NCI-H2029 treated with DMSO at 0.1 percent for 48 hours (cell line): ENCODE measurements at places on chromosomes 2 and 18.
A peak's percentile ranks its signal among the peaks of the same experiment; 100 is the strongest.

GRCh38 chr2:226905718-226906117 lies 69.9 kb downstream of the RHBDD1 start:
- DNase-seq, result no peak

GRCh38 chr18:57441071-57441794 lies 6.1 kb downstream of the ONECUT2 start:
- no peak for DNase-seq

GRCh38 chr2:229980431-229981184 lies 58.3 kb downstream of the FBXO36 start:
- no peak for DNase-seq

DNA sequence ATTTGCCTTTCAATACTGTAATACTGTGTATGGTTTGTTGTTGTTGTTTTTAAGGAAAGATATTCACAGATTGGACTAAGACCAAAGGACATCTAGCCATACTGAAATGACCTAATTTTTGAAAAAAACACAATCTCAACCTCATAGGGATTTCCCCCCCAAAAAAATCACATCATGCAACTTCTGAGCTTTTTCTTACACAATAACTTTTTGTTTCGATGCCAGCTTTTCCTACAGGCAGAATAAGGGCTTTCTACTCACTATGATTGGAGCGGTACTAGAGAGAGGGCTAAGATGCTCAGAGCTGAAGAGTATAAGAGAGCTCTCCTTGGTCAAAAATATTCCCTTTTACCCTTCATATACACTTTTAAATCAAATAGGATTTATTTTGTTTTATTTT lies 32.4 kb upstream of the SLC3A1 start:
- no peak for DNase-seq

DNA sequence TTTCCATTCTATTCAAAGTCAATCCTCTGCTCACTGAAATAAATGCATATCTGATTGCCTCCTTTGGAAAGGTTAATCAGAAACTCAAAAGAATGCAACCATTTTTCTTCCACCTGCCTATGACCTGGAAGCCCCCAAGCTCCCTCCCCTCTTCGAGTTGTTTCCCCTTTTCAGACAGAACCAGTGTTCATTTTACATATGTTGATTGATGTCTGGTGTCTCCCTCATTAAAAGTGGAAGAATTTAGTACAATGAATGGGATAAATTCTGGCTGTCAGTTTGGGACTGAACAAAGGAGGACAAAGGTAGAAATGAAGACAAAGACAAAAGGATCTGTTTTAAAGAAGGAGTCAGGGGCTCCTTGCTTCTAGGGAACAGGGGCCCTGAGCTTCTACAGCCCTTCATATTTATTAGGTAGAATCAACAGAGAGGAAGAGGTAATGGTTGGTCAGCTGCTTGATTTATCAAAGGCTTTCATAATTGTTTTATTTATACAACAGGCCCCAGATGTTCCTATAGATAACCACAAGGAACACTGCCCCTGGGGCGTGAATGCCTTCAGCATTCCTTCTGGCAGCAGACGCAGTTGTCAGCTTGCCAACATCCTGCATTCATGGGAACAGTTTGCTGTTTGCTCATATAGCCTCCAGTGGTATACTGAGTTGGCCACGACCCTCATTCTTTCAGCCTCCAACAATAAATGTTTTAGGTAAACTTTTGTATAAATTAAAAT lies 949.8 kb upstream of the LRATD1 start:
- DNase-seq, result no peak

GRCh38 chr18:9817725-9818422 lies 67.9 kb upstream of the TXNDC2 start:
- DNase-seq, result no peak

DNA sequence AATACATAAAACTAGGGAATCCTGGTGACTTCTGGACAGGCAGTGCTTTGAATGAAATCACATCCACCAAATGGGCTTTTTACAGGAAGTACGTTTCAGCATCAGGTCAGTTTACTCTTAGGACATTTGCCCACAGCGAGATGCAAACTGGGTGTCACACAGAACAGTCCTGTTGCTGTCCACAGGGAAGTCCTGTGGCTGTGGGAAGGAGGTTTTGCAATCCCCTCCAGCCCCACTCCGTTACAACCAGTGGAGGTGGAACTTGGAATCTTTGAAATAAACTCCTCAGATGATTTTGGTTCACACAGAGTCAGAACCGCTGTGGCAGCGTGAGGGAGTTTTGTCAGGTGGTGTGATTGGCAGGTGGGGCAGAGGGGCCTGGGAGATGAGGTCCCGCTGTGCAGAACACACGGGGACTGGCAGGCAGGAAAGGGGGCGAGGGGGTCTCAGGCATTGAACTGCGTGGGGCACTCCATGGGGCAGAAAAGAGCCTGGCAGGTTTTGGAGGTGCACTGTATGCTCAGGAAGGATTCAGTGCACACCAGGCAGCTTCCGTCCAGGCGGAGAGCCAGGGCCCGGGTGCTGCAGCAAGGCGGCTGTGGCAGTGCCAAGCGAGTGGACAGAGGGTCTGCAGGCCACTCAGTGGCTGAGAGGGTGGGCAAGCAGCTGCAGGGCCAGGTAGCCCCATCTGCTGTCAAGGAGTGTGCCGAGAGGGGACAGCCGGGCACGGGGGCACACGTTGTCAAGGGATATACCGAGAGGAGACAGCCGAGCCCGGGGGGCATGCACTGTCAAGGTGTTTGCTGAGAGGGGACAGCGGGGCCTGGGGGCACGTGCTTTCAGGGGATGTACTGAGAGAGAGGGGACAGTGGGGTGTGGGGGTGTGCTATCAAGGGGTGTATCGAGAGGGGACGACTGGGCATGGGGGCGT lies 148.7 kb downstream of the LDLRAD4 start:
- DNase-seq, result no peak

DNA sequence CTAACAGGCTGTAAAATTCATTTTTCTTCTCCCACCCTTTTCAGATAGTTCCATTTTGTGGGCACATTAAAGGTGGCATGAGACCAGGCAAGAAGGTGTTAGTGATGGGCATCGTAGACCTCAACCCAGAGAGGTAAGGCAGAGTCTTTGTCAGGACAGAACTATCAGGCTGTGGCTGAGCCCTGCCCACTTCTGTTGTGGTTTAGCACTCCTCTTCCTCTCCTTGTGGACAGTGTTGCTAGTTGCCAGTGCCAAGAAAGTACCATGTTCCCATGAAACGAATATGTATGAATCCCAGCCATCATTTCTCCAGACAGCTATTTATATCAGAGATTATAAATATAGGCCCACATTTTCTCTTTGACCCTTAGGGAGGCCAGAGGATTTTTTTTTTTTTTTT lies 1.6 kb downstream of the LGALSL start:
- no peak for DNase-seq

GRCh38 chr2:65620524-65620923 lies 188.1 kb upstream of the SPRED2 start:
- no peak for DNase-seq

- DNase-seq, result no peak
Measured at GRCh38 chr2:48219555-48220436, 310.2 kb upstream of the STON1 start.

GRCh38 chr18:22606563-22607283 lies 189.0 kb upstream of the CTAGE1 start:
- DNase-seq, result no peak

DNA sequence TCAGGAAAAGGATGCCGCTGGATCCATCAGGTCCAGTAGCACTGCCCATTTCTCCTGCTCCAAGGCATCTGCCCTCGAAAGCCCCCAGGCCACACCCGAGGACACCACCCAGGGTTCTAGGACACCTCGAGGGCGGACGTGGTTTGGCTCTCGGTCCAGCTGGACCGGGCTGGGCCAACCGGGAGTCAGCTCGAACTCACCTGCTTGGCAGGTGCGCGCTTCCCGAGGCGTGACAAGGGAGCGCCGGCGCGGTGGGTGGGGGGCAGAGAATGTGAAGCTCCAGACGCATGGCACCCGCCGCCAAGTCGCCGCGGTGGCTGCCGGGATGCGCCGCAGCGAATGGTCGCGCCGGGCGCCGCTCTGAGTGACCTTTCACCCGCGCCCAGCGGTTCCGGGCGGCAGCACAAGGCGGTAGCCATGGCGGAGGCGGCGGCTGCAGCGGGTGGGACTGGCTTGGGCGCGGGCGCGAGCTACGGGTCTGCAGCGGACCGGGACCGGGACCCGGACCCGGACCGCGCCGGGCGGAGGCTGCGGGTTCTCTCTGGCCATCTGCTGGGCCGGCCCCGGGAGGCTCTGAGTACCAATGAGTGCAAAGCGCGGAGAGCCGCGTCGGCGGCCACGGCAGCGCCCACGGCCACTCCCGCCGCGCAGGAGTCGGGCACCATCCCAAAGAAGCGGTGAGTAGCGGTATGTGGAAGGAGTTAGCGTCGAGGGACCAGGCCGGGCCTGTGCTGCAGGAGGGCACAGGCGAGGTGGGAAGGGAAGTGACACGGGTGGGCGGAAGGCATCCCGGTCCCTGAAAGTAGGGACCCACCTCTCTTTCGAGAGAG lies at the start of gene AGPS:
Gene AGPS (plus strand): TSS at position 401 of the 830 bp plus-strand sequence. CDS start 17 bp downstream, at position 418.
- no peak for DNase-seq

DNA sequence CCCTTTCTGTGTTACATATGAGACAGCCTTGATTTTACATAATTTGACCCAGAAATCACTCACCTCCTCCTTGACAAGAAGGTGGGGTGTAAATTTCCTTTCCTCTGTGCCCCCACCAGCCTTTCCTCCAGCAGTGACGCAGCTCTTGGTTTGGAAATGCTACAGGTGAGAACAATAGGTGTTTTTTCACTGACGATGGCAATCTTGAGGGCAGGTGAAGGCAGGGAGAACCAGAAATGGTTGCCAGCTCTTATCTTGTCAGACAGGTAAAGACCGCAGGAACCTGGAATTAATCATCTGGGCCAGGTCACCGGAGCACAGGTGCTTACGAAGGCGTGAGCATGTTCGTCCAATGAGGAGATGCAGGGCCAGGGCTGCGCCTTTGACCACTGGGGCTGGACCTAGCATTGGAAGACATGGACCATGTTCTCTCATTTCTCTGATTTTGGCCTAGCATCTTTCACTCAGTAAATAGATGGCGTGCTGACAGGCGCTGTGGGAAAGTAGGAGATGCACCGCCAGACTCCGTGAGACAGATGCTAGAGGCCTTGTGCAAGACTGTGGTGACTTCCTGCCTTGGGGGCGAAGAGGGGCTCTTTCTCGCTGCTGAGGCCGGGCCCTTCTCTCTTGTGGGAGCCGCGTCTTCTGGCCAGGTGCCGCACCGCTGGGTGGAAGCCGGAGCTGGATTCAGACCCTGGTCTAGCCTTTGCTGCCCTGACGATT lies 4.0 kb downstream of the CIDEA start:
- DNase-seq, result no peak

DNA sequence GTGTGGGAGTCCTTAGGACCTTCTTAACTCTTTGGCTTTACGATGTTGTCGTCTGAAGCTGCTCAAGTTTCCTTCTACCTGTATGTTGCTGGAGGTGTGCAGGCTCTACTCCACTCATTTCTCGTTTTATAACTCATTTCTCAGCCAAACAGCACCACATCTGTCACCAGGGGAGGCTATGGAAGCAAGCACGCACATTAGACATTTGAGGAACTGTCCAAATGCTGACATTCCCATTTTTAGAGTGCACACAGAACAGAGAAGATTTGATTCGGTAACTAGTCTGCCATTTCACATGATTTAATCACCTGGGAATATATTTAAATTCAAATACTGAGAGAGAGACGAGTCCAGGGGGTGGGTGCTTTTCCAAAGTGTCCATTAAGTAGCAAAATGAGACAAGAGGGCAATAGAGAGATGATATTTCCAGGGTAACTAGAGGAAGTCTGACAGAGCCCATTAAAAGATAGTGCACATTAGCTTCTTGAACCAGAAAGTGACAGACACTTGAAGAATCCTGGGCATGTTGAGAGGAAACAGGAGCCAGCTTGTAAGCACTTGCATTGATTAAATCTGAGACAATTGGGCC lies 793.3 kb downstream of the TDRD15 start:
- no peak for DNase-seq

- peak; percentile 23 for DNase-seq
Measured at GRCh38 chr2:31578316-31578715, 2.4 kb downstream of the SRD5A2 start.

DNA sequence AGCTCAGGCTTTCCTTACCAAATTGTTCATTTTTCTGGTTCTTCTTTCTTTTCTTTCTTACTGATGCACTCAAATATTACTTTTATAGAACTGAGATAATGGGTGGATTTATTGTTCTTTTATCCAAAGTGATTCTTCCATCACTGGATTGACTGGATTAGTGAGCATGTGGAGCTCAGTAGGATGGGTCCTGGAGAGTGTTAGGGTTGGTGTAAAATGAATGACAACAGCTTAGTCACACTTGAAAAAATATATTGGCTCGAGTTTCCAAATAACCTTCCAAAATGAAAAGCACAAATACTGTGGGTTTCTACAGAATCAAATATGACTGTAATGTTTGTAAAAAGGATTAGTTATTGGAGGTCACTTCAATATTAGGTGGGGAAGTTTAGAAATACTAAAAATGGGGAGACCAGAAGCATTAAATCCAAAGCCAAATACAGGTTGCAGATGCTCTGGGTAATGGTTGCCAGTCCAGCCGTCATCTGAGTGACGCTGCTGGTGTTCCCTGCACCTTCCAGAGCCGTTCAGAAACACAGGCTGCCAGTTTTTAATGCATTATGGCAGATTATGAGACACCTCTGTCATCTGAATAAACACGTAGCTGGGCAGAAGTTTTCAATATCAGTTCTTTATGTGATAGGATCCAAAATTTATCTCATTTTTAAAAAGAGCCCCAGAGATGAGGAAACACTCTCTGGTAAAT lies 294.8 kb upstream of the NRP2 start:
- no peak for DNase-seq

GRCh38 chr18:71760541-71760940 lies 783.6 kb downstream of the CBLN2 start:
- no peak for DNase-seq

DNA sequence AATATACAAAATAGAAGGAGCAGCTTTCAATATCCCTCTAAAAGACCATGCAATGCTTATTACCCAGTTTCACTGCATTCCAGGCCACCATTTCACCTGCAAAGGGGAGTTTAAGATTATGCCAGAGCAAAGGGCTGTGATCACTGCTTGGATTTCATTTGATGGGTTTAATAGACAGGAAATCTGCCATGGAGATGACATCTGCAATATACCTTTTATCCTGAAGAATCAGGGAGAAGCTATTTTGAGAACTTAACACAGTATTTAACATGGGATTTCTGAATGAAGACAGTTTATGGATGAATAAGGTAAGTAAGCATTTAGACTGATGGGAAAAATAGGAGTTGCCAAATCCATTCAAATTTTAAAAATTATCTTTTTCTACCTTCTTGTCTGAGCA lies 303.0 kb upstream of the SLC8A1 start:
- no peak for DNase-seq

GRCh38 chr2:33015421-33016142 lies 68.8 kb downstream of the LTBP1 start:
- no peak for DNase-seq

- no peak for DNase-seq
Measured at GRCh38 chr18:5444847-5445246, 99.0 kb downstream of the EPB41L3 start.

- DNase-seq, result no peak
Measured at GRCh38 chr2:75799859-75800258, 89.1 kb upstream of the GCFC2 start.

GRCh38 chr2:218995561-218995960 lies 2.3 kb upstream of the CRYBA2 start:
- no peak for DNase-seq
